ENCODE measurements at places on chromosomes 6 and 20.

- H3K4me3 ChIP-seq: peak within 1 kb of the TSS; percentile 93
- H3K36me3 ChIP-seq: peaks cover 12% of the 10 kb centered on the region
- peak within 1 kb of the TSS; percentile 99 for H3K27ac ChIP-seq
Measured at GRCh38 chr6:108294727-108295625, at the start of gene AFG1L. TSS of gene AFG1L (plus strand) at chr6:108295054. CDS start at chr6:108295080, 26 bp downstream.

- H3K4me3 ChIP-seq: peak overlapping the region; percentile 86
- peaks cover 90% of the 10 kb centered on the region for H3K4me1 ChIP-seq
- peaks cover 57% of the 10 kb centered on the region for H3K36me3 ChIP-seq
- no peak for DNase-seq
- H3K27me3 ChIP-seq: no peaks in the 10 kb centered on the region
Measured at GRCh38 chr20:50517817-50518154, 7.6 kb downstream of the PTPN1 start.

- H3K4me1 ChIP-seq: peaks cover 63% of the 10 kb centered on the region
- H3K27me3 ChIP-seq: no peaks in the 10 kb centered on the region
- peak; percentile 62 for DNase-seq
- H3K4me3 ChIP-seq: peak overlapping the region; percentile 95
Measured at GRCh38 chr6:31729979-31730630, 1.0 kb upstream of the DDAH2 start.

GRCh38 chr6:160005211-160005610, 36.3 kb downstream of the IGF2R start:
- peaks cover 29% of the 10 kb centered on the region for H3K4me1 ChIP-seq
- DNase-seq: no peak
- no peak overlapping the region for H3K27ac ChIP-seq
- no peaks in the 10 kb centered on the region for H3K27me3 ChIP-seq
- H3K36me3 ChIP-seq: peaks cover 44% of the 10 kb centered on the region

DNA sequence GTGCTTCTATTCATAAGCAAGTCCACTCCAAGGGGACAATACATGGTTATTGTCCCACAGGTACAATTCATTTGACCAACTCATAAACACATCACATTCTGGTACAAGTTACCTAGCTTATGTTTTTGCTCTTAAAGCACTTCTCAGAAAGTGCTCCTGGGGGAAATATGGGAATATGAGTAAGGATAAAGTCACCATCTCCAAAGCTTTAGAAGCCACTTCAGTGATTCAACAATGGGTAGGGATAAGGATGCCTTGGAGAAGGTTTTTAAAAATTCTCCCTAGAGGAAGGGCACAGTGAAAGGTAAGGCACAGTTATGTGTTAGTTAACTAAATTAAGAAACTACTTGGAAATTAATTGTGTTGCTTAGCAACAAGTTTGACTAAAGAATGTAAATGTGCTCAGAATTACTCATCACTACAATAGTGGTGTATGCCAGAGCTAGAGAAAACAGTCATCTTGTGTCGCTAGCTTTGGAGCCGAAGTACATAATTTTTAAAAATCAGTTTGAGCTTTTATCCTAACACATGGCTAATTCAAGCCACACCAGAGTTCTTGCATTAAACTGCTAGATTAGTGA, 39.5 kb upstream of the LAMP5 start:
- no peak overlapping the region for H3K4me3 ChIP-seq
- H3K27me3 ChIP-seq: no peaks in the 10 kb centered on the region
- no peaks in the 10 kb centered on the region for H3K4me1 ChIP-seq
- no peak for DNase-seq
- no peak overlapping the region for H3K27ac ChIP-seq
- H3K36me3 ChIP-seq: no peaks in the 10 kb centered on the region

DNA sequence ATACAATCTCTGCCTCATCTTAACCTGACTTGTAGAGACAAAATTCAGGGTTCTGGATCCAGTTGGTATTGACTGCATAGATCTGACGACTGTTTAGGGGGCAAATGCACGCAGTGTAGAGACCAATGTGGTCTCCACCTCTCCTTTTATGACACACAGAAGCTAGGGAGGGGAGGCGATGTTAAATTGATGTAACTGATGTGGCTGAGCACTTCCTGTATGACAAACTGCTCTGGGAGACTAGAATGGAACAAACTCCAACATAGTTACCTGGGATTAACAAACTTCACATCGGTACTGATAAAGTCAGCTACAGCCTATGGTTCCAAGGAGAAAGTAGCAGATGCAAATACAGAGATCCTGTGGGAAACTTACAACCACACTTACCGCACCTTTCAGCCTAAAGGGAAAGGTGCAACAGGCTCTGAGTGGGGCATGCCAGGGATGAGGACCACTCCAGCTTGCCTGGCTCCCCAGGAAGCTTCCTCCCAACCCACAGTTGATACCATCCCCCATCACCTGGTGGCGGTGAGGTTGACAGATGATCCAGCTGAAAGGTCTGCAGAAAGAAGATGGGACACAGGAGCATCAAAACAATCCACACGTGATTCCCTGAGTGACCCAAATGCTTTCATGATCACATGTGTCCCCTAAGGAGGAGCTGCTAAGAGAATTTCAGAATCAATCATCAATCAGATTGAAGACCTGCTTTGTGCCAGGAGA, 60.6 kb upstream of the MRPS10 start:
- no peak overlapping the region for H3K27ac ChIP-seq
- no peak overlapping the region for H3K4me3 ChIP-seq
- no peaks in the 10 kb centered on the region for H3K27me3 ChIP-seq

- H3K27me3 ChIP-seq: peaks cover 4% of the 10 kb centered on the region
- H3K4me3 ChIP-seq: no peak overlapping the region
- DNase-seq: no peak
- H3K4me1 ChIP-seq: no peaks in the 10 kb centered on the region
Measured at GRCh38 chr20:4472906-4473305, 248.8 kb upstream of the PRND start.

- peak overlapping the region; percentile 7 for H3K27ac ChIP-seq
- no peak overlapping the region for H3K4me3 ChIP-seq
- DNase-seq: no peak
- H3K36me3 ChIP-seq: peaks cover 21% of the 10 kb centered on the region
- H3K4me1 ChIP-seq: peaks cover 16% of the 10 kb centered on the region
Measured at GRCh38 chr6:83086751-83087150, 19.3 kb downstream of the DOP1A start.

DNA sequence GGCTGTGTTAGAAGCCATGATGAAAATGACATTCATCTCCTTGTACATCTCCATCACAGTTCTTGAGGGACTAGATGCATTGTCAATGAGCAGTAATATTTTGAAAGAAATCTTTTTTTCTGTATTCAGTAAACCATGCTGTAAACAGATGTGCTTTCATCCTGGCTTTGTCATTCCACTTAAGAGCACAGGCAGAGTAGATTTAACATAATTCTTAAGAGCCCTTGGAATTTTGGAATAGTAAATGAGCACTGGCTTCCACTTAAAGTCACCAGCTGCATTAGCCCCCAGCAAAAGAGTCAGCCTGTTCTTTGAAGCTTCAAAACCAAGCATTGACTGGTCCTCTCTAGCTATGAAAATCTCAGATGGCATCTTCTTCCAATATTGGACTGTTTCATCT, 197.8 kb upstream of the HDDC2 start:
- peaks cover 10% of the 10 kb centered on the region for H3K4me1 ChIP-seq
- no peak for DNase-seq
- H3K36me3 ChIP-seq: no peaks in the 10 kb centered on the region
- no peak overlapping the region for H3K27ac ChIP-seq
- H3K27me3 ChIP-seq: no peaks in the 10 kb centered on the region

GRCh38 chr6:53361549-53362031, 12.8 kb upstream of the ELOVL5 start:
- peaks cover 4% of the 10 kb centered on the region for H3K36me3 ChIP-seq
- no peak overlapping the region for H3K4me3 ChIP-seq
- peak; percentile 17 for DNase-seq
- no peaks in the 10 kb centered on the region for H3K27me3 ChIP-seq
- H3K4me1 ChIP-seq: peaks cover 49% of the 10 kb centered on the region

GRCh38 chr20:33917831-33918525, 75.7 kb upstream of the RALY start:
- peaks cover 5% of the 10 kb centered on the region for H3K4me1 ChIP-seq
- no peak for DNase-seq
- H3K36me3 ChIP-seq: no peaks in the 10 kb centered on the region
- H3K27me3 ChIP-seq: peaks cover 9% of the 10 kb centered on the region

GRCh38 chr6:52909531-52909930, at the start of gene GSTA3:
TSS of gene GSTA3 (minus strand) at chr6:52909698. CDS start at chr6:52905834, 3,864 bp downstream.
- no peaks in the 10 kb centered on the region for H3K27me3 ChIP-seq
- no peaks in the 10 kb centered on the region for H3K36me3 ChIP-seq
- H3K4me1 ChIP-seq: no peaks in the 10 kb centered on the region
- no peak within 1 kb of the TSS for H3K27ac ChIP-seq

DNA sequence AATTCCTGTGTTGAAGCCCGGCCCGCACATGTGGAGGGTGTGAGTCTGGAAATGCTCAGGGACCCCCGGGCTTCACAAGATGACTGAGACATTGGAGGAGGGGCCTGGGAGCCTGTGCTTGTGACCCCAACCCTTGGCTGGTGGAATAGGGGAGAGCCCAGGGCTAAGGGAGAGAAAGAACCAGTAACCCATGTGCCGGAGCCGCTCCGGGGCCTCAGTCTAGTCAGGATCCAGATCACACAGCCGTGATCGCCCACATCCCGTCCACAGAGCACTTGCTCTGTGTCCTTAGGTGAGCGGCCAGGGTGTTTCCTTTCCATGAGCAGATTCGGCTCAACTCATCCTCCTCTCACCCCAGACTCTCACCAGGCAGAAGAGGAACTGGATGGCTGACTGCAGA, 152.3 kb upstream of the RPS6KA2 start:
- no peak for DNase-seq
- peaks cover 16% of the 10 kb centered on the region for H3K27me3 ChIP-seq
- no peak overlapping the region for H3K4me3 ChIP-seq
- no peak overlapping the region for H3K27ac ChIP-seq
- peaks cover 2% of the 10 kb centered on the region for H3K36me3 ChIP-seq

- H3K36me3 ChIP-seq: peaks cover 2% of the 10 kb centered on the region
- no peak overlapping the region for H3K27ac ChIP-seq
- H3K4me1 ChIP-seq: peaks cover 17% of the 10 kb centered on the region
- DNase-seq: no peak
Measured at GRCh38 chr6:158353883-158354877, 41.9 kb downstream of the TULP4 start.

- no peak for DNase-seq
- H3K27ac ChIP-seq: no peak overlapping the region
- no peaks in the 10 kb centered on the region for H3K36me3 ChIP-seq
- H3K4me3 ChIP-seq: no peak overlapping the region
- peaks cover 2% of the 10 kb centered on the region for H3K4me1 ChIP-seq
Measured at GRCh38 chr20:57259121-57259937, 7.1 kb downstream of the BMP7 start.

DNA sequence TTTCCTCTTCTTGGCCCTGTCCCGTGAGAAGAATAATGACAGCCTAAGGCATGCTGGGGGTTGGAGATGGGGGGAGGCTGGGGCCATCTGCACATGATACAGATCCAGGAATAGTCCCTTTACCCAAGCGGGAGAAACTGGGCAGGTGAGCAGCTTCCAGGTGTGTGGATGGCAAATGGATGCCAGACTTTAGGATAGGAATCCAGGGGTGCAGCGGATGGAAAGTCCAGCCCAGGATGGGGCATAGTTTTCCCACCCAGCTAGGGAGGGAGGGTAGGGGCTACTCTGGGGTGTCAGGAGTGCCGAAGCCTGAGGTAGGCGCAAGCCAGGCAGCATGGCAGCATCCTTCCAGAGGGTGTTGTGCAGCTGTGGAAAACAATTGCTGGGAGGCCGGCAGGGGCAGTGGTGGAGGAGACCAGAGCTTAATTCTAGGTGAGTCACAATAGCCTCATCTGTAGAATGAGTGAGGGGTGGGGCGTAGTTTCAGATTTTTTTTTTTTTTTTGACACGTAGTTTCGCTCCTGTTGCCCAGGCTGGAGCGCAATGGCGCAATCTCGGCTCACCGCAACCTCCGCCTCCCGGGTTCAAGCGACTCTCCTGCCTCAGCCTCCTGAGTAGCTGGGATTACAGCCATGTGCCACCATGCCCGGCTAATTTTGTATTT, 15.4 kb upstream of the FAM110A start:
- no peaks in the 10 kb centered on the region for H3K36me3 ChIP-seq
- H3K4me3 ChIP-seq: no peak overlapping the region
- no peak overlapping the region for H3K27ac ChIP-seq

DNA sequence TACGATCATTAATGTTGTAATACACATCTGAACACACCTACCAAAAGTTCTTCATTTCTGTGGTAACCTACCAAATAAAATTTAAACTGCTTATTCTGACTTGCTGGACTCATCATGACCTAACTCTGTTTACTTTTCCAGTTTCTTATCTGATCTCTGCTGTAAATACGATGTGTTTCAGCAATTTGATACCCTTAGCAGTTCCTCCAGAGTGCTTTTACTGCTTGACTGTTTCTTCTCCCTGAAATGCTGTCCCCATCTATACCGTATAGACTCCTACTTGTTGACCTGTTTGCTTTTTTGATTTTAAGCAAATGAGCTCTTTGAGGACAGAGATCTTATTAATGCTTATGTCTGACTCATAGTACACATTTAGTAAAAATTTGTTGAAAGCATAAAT, 119.5 kb downstream of the SCAF8 start:
- peaks cover 22% of the 10 kb centered on the region for H3K36me3 ChIP-seq
- no peak overlapping the region for H3K4me3 ChIP-seq
- H3K4me1 ChIP-seq: peaks cover 9% of the 10 kb centered on the region
- no peaks in the 10 kb centered on the region for H3K27me3 ChIP-seq
- H3K27ac ChIP-seq: no peak overlapping the region

DNA sequence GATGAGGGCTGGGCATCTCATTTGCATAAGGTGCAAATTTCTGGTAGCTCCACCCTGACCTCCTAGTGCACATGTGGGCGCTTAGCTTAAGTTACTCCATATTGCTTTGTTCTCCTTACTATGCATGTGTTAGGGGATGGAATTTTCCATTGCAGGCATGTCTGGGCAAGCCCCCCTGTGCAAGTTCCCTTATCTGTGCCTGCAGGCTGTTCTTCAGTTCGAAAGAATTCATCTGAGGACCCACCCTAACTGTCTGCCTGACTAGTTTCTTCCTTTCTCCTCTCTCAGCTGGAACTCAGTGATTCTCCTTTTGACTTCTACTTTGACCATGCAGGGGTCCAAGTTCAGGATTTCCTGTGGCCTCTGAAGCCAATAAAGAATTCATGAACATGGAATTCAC, 30.2 kb downstream of the CCDC170 start:
- H3K27me3 ChIP-seq: peaks cover 8% of the 10 kb centered on the region
- no peaks in the 10 kb centered on the region for H3K4me1 ChIP-seq
- DNase-seq: no peak
- no peak overlapping the region for H3K4me3 ChIP-seq

DNA sequence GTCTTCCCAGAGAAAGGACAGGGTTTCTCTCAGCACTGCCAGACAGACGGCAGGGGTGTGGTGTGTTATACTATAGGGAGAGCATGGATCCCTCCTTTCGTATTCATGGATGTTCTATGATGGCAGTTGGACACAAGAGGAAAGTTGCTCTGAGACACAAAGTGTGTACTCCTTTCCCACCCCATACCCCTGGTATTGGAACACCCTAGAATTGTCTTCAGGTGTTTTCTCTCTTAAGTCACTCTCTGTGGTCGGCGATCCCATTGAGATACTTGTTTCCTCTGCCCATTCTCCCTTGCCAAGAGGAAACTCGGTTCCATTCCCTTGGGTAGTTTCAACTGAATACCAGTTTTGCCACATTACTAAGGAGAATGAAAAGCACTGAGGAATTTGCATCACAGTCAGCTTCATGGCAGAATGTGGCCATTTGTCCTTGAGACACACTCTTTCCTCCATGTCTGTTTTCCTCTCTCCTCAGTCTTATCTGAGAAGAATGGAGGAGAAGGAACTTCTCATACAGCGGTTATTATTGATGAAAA, 53.4 kb downstream of the RNF182 start:
- H3K27ac ChIP-seq: no peak overlapping the region
- H3K36me3 ChIP-seq: no peaks in the 10 kb centered on the region
- peaks cover 21% of the 10 kb centered on the region for H3K27me3 ChIP-seq
- no peak overlapping the region for H3K4me3 ChIP-seq
- H3K4me1 ChIP-seq: no peaks in the 10 kb centered on the region

Data from stimulated activated naive B cell treated with anti-CD40 and anti-IgM and Interleukin-4, amounts not matched to agents 10 μg/mL and 1 μg/mL and 100 μg/mL, for 72 hours (primary cell).